ENCODE measurements at places on chromosomes 12 and 14.

- no peak for DNase-seq
Observed at GRCh38 chr12:47828976-47829482, 9.3 kb upstream of the HDAC7 start.

GRCh38 chr14:75492832-75493591, 29.3 kb upstream of the BATF start:
- DNase-seq, result no peak

GRCh38 chr14:85437148-85437547, 92.8 kb upstream of the FLRT2 start:
- DNase-seq, result no peak

GRCh38 chr12:98786653-98787052, 141.6 kb downstream of the APAF1 start:
- no peak for DNase-seq

GRCh38 chr12:54135621-54136350, 53.0 kb downstream of the SMUG1 start:
- no peak for DNase-seq

- DNase-seq, result no peak
Observed at GRCh38 chr12:82896979-82897378, 210.3 kb downstream of the TMTC2 start.

All from T-helper 22 cell (primary cell).